ENCODE measurements at places on chromosomes 7 and 10. TPM values are rescaled to one million over a fixed set of nuclear protein-coding genes. Genes with fewer than 3 reads are reported as not detected.

DNA sequence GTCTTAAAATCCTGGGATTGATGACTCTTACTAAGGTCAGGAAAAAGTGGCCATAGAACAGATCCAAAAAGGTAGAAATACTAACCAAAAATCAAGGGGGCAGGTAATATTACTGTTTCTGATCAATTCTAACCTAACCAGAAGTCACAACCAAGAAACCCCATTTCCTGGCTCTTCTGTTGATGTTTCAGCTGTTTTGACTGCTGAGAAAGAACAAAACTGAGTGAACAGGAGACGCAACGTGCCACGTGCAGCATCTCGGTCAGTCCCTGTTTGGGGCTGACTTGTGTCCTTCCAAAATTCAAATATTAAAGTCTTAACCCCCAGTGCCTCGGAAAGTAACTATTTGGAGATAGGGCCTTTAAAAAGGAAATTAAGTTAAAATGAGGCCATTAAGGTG, 56.8 kb downstream of the JAZF1 start:
- no peak for DNase-seq

GRCh38 chr7:15743926-15744480, 57.5 kb upstream of the MEOX2 start:
- no peak for DNase-seq

GRCh38 chr7:80453699-80454340, 58.0 kb downstream of the GNAT3 start:
- no peak for DNase-seq

DNA sequence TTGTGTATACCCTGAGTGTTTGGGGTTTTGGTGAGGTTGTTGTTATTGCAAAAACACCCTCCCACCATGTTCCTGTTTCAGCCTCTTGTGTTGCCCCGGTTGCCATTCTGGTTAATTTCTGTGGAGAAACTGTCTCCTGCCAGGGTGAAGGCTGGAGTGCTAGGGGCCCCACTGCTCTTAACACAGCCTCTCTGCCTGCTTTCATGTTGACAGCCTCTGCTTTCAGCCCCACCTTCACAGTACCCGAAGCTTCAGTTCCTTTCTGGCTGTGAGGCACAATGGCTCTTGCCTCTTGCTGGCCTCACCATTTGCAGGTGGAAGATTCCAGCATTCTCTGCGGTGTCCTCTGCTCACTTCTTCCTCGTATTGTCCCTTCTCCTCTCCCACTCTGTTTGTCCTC, 19.2 kb downstream of the SLC18A2 start:
- no peak for DNase-seq

- DNase-seq, result no peak
Measured at GRCh38 chr7:123437447-123437995, 96.9 kb downstream of the IQUB start.

- no peak for DNase-seq
Measured at GRCh38 chr7:100017300-100017699, 1.9 kb downstream of the ZKSCAN1 start.

DNA sequence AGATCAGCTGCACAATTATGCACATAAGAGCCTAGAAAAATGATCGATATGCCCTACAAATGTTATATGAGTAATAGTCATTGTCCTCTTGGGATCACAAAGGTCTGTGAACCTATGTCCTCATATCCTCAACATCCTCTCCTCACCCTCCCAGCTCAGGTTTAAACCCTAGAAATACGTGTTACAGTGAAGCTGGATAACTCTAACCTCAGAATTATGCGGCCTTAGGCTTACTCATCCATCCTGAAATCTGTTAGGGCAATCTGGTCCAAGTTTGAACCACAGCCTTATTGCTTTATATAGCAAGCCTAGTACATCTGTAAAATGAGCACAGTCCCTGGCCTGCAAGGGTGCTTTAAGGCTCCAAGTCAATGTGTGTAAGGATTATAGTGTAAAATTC, 84.2 kb upstream of the FRMD4A start:
- DNase-seq, result no peak

GRCh38 chr7:138842111-138842510, 44.1 kb upstream of the ATP6V0A4 start:
- DNase-seq, result peak; percentile 71

GRCh38 chr7:94325122-94325475, 69.6 kb upstream of the COL1A2 start:
- no peak for DNase-seq

- peak; percentile 56 for DNase-seq
Measured at GRCh38 chr7:27110186-27111031, 7.9 kb upstream of the HOXA2 start.

DNA sequence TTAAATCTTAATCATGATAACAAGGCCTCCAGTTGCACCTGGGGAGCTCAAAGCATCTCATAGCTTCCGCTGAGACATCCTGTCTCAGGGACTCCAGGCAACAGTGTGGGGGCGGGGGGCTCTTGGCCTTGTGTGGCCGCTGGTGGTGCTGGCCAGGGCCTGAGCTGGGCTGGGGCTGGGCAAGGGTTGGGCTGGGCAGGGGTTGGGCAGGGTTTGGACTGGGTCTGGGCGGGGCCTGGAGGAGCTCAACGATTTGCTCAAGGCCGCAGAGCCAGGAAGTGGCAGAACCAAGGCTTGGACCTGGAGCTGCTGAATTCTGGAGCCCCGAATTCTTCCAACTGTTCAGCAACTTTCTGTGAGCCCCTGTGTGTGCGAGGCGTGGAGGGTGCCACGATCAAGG, 37.9 kb upstream of the PSMG3 start:
- DNase-seq, result no peak

GRCh38 chr10:105774351-105774750, 1133.3 kb downstream of the SORCS3 start:
- no peak for DNase-seq

- DNase-seq, result no peak
Measured at GRCh38 chr7:36905841-36906240, 181.5 kb upstream of the AOAH start.

SPDYE3 gene
- total RNA-seq, result not detected

THAP5 gene
- total RNA-seq, result 15.2 TPM

GJD4 gene
- total RNA-seq, result not detected

FAM25C gene
- not detected for total RNA-seq

SPDYE2 gene
- not detected for total RNA-seq

HGF gene
- not detected for total RNA-seq

EBF3 gene
- total RNA-seq, result not detected

ARHGEF35 gene
- 4.8 TPM for total RNA-seq

KLF14 gene
- not detected for total RNA-seq

AMZ1 gene
- not detected for total RNA-seq

ZNF679 gene
- total RNA-seq, result not detected

PITX3 gene
- total RNA-seq, result not detected

YWHAG gene
- 63.4 TPM for total RNA-seq

UBE3C gene
- total RNA-seq, result 46.1 TPM

LIPK gene
- total RNA-seq, result not detected
